ENCODE measurements at places on chromosomes 5 and 9. TPM values are rescaled to one million over a fixed set of nuclear protein-coding genes. Genes with fewer than 3 reads are reported as not detected.

The HEMGN gene
- total RNA-seq = not detected

The KIF4B gene
- not detected for total RNA-seq

The DIRAS2 gene
- total RNA-seq = not detected

The SAXO1 gene
- not detected for total RNA-seq

The FOXD4L6 gene
- 0.37 TPM for total RNA-seq

The ZDHHC11 gene
- 2.0 TPM for total RNA-seq

The LCNL1 gene
- total RNA-seq = 0.37 TPM

The GPX3 gene
- 3.1 TPM for total RNA-seq

The FAM151B gene
- total RNA-seq = 2.5 TPM

The TRIP13 gene
- total RNA-seq = 29.8 TPM

The AFAP1L1 gene
- 8.2 TPM for total RNA-seq

The LIFR gene
- total RNA-seq = 44.8 TPM

The NR5A1 gene
- not detected for total RNA-seq

The FAXDC2 gene
- 3.1 TPM for total RNA-seq

The NSMF gene
- total RNA-seq = 34.6 TPM

The PCDHAC2 gene
- under 0.01 TPM for total RNA-seq

The NMUR2 gene
- not detected for total RNA-seq

The ANGPTL2 gene
- total RNA-seq = 19.9 TPM

The SMC5 gene
- total RNA-seq = 29.9 TPM

The PHYHD1 gene
- 11.4 TPM for total RNA-seq

The CCDC192 gene
- total RNA-seq = not detected

The SERF1B gene
- 10.0 TPM for total RNA-seq

The CENPP gene
- 7.7 TPM for total RNA-seq

The PLAC8L1 gene
- total RNA-seq = 0.20 TPM

The MAST4 gene
- total RNA-seq = 4.8 TPM

The FAM221B gene
- total RNA-seq = not detected

The GPR21 gene
- 0.73 TPM for total RNA-seq

The DNAH5 gene
- 0.39 TPM for total RNA-seq

The EPB41L4A gene
- total RNA-seq = 4.8 TPM

The C5orf15 gene
- 40.1 TPM for total RNA-seq

The ELAVL2 gene
- under 0.01 TPM for total RNA-seq

The SLC6A3 gene
- total RNA-seq = under 0.01 TPM

The ROR2 gene
- total RNA-seq = 0.78 TPM

The REXO4 gene
- total RNA-seq = 14.5 TPM

The RLN2 gene
- total RNA-seq = not detected

The ROPN1L gene
- total RNA-seq = 1.1 TPM

The IFNA4 gene
- total RNA-seq = not detected

The SNX2 gene
- 91.1 TPM for total RNA-seq

Measured in subcutaneous preadipocyte (primary cell).